Right cardiac atrium (tissue), 5 donors: ENCODE measurements at places on chromosomes 12 and 14. TPM values are rescaled to one million over a fixed set of nuclear protein-coding genes. Genes with fewer than 3 reads are reported as not detected.

DNA sequence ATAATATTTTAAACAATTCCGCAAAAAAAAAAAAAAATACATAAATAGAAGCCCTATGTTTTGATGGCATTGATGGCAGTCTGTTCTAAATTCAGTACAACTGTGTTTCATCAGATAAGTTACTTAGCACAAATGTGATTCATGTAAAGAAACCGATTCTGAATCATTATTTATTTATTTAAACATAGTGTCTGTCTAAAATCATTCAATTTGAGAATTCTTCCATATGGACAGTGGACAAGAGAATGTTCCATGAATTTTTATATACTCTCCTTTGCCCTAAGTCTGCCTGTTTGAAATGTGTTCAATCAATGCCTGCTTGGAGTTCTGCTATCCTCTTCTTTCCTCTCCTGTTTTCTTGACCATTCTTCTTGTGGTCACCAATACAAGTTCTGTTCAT is 126.5 kb downstream of the PDE3A start:
- no peak for DNase-seq

- no peak for DNase-seq
These were observed 9.3 kb upstream of the TMEM121 start for GRCh38 chr14:105517096-105517495.

DNA sequence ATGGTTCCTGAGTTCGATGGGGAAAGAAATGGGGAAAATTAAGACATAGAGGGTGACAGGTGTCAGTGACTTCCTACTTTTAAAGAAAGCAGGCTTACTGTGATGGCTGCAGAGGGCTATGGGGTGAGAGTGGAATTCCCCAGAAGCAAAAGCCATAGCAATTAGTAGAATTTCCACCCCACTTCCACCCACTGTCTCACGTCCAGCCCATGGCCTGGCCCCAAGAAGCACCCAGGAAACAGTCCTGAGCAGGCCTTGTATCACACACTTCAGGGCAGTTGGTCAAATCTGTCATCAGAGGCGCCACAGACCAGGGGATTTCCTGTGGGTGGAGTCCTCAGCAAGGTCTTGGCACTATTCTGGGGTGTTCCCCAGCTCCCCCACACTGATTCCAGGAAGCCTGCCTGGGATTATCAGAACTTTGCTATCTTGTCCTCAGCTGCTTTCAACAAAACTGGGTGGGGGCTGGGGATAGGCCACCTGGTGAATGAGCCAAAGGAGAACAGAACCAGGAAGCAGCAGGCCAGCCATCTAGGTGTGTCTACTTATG is 120.1 kb upstream of the CCND2 start:
- DNase-seq, result no peak

DNA sequence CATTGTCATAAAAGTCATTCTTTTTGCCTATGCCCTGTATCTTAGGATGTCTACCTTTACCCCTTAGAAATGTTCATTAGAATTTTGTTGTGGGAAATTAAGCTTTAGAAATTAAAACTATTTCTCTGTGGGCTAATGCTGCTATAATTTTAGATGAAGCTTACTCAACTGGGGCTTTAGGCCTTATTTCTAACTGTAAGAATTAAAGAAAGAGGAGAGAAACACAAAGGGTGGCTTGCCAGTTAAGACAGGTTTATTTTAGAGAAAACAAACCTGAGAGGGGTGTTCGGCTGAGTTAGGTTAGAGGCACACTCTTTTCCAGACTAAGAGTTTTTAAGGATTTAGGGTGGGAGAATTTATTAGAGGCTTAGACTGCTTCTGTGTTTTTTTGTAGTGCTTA is 6.4 kb downstream of the TRIP11 start:
- DNase-seq, result no peak

DNA sequence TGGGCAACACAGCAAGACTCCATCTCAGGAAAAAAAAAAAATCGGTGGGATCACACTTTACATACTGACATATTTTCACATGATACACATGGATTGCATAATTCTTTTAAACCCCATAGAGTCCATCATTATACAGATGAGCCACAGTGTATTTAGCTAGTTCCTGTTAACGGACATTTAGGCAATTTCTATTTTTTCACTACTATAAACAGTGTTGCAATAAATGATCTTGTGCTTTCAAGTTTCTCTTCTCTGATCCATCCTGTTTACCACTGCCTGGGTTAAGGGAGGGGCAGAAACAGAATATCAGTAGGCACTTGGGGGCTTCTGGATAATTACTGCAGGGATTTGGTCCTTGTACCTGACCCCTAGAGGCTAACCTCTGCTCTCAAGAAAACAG is 43.4 kb upstream of the SPTLC2 start:
- no peak for DNase-seq

- DNase-seq, result no peak
These were observed 11.3 kb downstream of the CACNA1C start for GRCh38 chr12:2064071-2064507.

NRIP2 gene
- total RNA-seq, result 1.5 TPM

NGB gene
- not detected for total RNA-seq
